Neural progenitor cell (in vitro differentiated cells): ENCODE measurements at places on chromosomes 2 and 18.
A peak's percentile ranks its signal among the peaks of the same experiment; 100 is the strongest.

GRCh38 chr2:31066086-31066485 is 72.2 kb downstream of the GALNT14 start:
- no peak for DNase-seq

DNA sequence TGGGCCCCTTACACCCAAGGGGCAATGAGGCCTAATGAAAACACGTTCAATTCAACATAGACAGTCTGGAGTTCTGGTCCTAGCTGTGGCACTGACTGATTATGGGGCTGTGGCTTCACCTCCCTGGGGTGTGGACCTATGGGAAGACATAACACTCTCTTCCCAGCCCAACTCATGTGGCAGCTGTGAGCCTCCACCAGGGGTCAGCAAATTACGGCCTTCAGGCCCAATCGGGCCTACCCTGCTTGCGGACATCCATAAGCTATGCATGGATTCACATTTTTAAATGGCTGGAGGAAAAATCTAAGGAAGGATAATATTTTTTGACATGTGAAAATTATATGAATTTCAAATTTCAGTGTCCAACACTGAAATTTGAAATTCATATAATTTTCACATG is 101.3 kb downstream of the LOXHD1 start:
- peak; percentile 69 for DNase-seq

DNA sequence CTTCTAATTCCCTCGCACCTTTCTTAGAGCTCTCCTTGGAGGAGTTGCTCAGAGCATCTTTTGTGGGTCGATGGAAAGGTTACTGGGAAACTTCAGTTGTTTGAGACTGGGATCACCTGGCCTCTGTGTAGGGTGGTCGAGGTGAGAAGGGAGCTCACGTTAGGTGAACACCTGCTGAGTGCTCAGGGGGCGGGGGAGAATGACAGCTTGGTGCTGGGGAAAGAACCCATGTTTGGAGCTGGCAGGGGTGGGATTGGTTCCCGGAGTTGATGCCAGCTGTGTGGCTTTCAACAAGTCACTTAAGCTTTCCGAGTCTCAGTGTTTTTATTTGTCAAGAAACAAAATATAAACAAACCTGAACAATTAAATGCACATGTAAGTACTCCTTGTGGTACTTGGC is 122.3 kb downstream of the GLI2 start:
- no peak for DNase-seq

DNA sequence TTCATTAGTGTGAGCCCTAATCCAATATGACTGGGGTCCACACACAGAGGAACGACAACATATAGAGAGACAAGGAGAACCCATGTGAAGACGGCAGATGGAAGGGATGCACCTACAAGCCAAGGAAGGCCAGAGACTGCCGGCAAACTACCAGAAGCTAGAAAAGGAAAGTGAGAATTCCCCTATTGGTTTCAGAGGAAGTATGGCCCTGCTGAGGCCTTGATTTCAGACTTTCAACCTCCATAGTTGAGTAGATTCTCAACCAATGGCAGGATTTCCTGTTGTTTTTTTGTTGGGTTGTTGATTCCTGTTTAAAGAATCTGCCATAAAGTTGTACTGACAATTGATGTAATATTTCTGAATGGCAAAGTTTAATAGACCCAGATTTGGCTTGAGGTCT is 241.5 kb downstream of the SATB2 start:
- DNase-seq: no peak

DNA sequence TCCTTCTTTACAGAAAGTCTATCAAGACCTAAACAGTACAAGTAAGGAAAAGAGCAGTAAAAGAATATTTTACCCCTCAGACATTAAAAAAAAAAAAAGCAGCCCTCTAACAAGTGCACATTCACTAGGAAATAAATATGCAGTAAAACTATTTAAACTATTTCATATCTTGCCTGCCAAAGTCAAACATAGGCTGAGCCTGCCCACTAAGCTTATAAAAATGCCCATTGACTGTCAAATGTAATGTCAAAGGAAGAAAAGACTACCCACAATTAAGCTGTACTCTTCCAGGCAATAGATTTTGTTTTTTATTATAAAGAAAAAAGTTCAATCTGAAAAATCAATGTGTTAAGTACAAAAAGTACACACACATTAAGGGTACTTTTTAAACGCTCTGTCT is 11.8 kb downstream of the ALS2 start:
- DNase-seq: no peak

- no peak for DNase-seq
Observed at GRCh38 chr2:220227266-220227920, 600.0 kb downstream of the SLC4A3 start.

DNA sequence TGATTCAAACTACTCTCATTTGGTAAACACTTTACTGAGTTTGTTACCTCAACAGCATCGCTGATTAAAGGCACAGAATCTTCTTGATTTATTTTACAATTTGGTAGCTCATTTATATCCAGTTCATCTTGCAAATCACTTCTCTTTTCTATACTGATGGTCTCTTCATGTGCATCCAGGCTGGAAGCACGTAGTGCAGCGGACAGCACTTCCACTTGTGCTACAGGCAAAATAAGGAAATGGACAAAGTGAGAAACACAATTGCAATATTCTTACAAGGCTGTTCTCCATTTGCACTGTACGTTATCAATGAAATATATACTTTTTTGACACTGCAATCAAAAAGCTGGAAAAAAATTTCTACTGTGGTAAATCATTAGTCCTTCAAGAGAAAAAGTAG is 51.0 kb downstream of the PPP4R1 start:
- DNase-seq: no peak

GRCh38 chr18:69995774-69996173 is 48.1 kb upstream of the CD226 start:
- DNase-seq: no peak

DNA sequence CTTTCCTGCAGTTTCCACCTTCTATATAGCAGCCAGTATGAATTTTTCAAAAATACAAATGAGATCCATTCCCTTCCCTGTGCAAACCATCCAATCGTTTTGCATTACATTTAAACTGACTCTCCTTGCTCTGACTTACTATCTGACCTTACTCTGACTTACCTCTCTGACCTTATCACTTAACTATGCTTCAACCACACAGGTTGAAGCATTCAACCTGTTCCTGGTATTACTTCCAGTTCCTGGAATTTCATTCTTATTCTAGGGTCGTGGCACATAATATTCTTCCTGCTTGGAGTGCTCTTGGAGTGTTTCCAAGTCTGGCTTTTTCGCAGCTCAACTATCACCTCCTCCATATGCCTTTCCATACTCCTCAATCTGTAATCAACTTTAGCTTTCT is 850.6 kb upstream of the CHAC2 start:
- no peak for DNase-seq

GRCh38 chr2:191446910-191447309 is 201.7 kb downstream of the MYO1B start:
- no peak for DNase-seq

GRCh38 chr18:58766946-58767345 is 95.7 kb downstream of the MALT1 start:
- DNase-seq: no peak

- DNase-seq: no peak
Observed at GRCh38 chr2:104868505-104868866, 14.6 kb downstream of the POU3F3 start.

DNA sequence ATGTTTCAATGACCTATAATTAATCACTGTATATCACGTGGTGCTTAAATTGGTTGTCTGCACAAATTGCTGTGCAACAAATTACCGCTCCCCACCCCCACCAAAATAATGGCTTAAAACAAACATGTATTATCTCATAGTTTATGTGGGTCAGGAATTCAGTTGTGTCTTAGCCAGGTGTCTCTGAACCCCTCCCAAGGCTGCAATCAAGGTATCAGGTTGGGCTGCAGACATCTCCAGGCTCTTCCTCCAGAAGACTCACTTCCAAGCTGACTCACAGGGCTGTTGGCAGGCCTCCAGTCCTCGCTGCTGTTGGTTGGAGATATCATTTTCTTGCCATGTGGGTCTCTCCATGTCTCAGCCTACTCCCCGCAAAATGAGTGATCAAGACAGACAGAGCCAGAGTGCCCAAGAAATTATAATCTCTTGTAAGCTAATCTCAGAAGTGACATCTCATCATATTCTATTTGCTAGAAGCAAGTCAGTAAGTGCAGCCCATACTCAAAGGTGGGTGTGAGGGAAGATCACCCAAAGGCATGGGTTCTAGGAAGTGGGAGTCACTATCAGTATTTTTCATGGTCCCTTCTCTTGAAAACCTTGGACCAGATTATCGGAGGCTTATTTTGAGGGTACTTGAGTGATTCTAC is 38.4 kb downstream of the SPC25 start:
- no peak for DNase-seq

DNA sequence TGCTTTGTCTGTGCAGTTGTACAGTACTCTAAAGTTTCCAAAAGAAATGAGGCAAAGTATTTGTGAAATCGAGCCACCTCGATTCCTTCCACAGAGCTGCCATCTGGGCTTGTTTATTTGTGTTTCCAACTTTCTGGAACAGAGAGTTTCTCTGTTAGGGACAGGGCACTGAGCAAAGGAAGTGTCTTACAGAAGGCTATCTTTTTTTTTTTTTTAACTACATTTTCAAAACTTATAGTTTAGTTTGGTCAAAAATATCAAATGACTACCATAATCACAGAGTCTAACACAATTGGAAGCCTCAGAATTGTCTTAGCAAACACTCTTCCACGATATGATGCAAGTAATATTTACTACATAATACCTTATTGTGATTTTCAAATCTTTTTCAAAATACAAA is 796 bp downstream of the RFTN2 start:
- DNase-seq: peak; percentile 6

GRCh38 chr2:48725696-48726494 is 29.6 kb downstream of the LHCGR start:
- DNase-seq: no peak

GRCh38 chr18:58671632-58672564 is 633 bp downstream of the MALT1 start:
- peak; percentile 92 for DNase-seq

GRCh38 chr18:79796016-79796415 is 1.7 kb upstream of the KCNG2 start:
- no peak for DNase-seq

- DNase-seq: no peak
Observed at GRCh38 chr18:35045806-35046205, 4.6 kb downstream of the MAPRE2 start.

- no peak for DNase-seq
Observed at GRCh38 chr18:43664487-43665008, 387.3 kb upstream of the SYT4 start.

DNA sequence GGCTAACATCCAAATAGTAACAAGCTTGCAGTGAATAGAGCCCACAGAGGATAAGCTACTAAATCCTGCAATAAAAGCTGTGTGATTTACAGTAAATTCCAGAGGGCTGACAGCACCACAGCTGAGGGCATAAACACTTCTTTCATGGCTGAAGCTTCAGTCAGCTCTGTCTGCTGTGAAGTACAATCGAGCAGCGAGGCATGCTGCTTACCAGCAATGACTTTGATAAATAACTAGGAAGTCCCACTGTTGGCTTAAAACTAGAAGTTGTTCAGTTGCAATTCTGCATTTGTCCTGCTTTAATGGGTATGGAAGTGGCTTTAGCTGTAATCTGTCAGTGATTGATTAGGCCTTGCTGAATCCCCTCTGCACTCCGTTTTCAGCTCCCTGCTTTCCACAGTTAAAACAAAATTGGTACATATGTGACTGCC is 65.2 kb upstream of the FIGN start:
- peak; percentile 15 for DNase-seq

- no peak for DNase-seq
Observed at GRCh38 chr2:38017836-38018235, 58.1 kb downstream of the CYP1B1 start.

- DNase-seq: no peak
Observed at GRCh38 chr2:172957734-172958133, 117.9 kb upstream of the MAP3K20 start.

GRCh38 chr2:203631068-203631757 is 75.2 kb upstream of the CD28 start:
- DNase-seq: no peak

GRCh38 chr2:213237251-213237650 is 47.0 kb upstream of the SPAG16 start:
- DNase-seq: no peak

DNA sequence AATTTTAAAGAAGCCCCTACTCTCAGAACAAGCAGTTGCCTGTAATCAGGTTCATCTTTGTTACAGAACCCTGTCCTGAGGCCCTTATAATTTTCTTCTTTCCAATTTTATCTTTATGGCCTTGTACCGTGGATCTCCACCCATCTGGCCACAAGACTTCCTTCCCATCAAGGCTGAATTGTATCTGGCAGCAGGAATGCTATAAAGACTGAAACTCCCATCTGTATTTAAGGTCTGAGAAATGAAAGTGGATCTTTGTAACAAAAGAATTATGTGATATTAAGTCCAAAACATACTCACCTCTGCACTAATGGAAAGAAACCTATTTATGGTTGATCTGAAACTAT is 91.8 kb downstream of the METTL8 start:
- no peak for DNase-seq

GRCh38 chr2:27086724-27087593 is at the start of gene KHK:
TSS of gene KHK (plus strand) at chr2:27086772. CDS start at chr2:27087260, 488 bp downstream.
- DNase-seq: peak; percentile 72

GRCh38 chr2:46187112-46187618 is 110.0 kb upstream of the EPAS1 start:
- no peak for DNase-seq

GRCh38 chr18:57621246-57621604 is 411 bp downstream of the NARS1 start:
- no peak for DNase-seq

- DNase-seq: peak; percentile 42
Observed at GRCh38 chr2:224646242-224646846, 61.2 kb upstream of the CUL3 start.

GRCh38 chr2:137886083-137886831 is 78.0 kb upstream of the HNMT start:
- peak; percentile 47 for DNase-seq

DNA sequence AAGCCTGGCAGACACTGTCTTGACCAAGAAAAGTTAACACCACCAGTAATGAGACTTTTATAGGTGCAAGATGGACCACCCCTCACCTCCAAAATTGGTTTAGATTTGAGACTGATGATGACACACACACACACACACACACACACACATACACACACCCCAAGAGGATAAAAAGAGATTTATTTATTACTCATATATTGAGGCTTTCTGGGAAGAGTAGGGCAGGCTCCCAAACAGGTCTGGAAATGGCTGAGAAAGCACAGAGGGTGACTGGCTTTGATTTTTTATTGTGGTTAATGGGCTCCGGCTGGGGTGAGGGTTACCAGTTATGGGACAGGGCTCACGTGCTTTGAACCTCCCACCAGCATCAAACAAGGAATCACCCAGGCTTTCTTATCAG is 54.2 kb upstream of the ADAM23 start:
- DNase-seq: no peak

- DNase-seq: peak; percentile 6
Observed at GRCh38 chr2:196987649-196988364, 61.3 kb upstream of the PGAP1 start.
